ENCODE measurements at places on chromosomes 16 and 17.

GRCh38 chr17:36876966-36877365 lies 60.3 kb upstream of the LHX1 start:
- no peak for DNase-seq

GRCh38 chr17:82424001-82424862 lies 5.8 kb upstream of the OGFOD3 start:
- DNase-seq, result peak; percentile 40

- DNase-seq, result no peak
Measured at GRCh38 chr17:79556271-79556670, 54.6 kb downstream of the RBFOX3 start.

DNA sequence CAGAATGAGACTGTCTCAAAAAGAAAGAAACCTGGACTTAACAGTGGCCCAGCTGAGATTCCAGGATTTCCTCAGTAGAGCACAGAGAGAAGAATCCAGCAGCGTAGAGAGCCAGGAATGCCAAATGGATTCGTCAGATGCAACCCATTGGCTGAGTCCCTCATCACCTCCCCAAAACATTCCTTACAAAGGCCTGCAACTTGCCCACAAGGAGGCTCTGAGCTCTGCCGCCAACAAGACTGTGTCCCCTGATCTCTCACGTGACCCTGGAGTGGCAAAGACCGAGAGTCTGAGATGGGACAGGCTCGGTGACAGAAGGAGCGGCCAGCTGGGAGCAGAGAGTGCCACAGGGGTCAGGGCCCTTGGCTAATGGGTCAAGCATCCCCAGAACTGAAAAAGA lies 6.9 kb upstream of the CHMP6 start:
- DNase-seq, result peak; percentile 92

DNA sequence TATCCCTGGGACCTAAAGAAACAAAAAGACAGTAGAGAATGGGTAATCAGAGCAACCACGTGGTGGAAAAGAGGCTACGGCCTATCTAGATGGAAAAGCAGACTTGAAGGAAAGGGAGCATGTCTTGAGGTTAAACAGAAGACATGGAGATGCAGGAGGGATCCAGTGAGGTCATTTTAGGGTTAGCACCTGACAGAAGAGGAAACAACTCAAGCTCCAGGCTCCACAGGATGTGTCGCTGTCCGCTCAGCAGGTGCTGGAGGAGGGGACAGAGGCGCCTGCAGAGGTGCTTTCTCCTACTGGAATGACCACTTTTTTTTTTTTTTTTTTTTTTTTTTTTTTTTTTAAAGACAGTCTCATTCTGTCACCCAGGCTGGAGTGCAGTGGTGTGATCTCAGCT lies 47.5 kb upstream of the CLEC3A start:
- peak; percentile 40 for DNase-seq

GRCh38 chr16:177394-177822 lies 928 bp downstream of the HBA1 start:
- DNase-seq, result no peak

DNA sequence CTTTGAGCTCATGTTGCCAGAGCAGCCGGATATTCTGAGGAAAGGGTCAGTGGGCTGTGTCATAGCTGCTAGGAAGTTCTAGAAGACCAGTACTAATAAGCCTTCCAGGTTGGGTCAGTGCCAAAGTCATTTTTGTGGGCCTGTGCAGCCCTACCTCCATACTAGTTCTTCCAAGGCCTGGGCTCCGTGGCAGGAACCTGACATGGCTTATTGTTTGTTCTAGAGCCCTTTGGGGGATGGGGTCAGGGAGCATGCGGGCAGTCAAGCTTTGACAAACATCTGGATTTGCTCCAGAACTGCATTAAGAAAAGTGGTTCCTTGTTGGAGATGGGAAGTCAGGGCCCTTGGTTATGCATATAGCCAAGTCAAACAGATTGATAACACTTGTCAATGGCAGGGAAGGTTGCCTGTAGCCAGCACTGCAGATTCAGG lies 7.6 kb downstream of the ALKBH5 start:
- DNase-seq, result no peak

DNA sequence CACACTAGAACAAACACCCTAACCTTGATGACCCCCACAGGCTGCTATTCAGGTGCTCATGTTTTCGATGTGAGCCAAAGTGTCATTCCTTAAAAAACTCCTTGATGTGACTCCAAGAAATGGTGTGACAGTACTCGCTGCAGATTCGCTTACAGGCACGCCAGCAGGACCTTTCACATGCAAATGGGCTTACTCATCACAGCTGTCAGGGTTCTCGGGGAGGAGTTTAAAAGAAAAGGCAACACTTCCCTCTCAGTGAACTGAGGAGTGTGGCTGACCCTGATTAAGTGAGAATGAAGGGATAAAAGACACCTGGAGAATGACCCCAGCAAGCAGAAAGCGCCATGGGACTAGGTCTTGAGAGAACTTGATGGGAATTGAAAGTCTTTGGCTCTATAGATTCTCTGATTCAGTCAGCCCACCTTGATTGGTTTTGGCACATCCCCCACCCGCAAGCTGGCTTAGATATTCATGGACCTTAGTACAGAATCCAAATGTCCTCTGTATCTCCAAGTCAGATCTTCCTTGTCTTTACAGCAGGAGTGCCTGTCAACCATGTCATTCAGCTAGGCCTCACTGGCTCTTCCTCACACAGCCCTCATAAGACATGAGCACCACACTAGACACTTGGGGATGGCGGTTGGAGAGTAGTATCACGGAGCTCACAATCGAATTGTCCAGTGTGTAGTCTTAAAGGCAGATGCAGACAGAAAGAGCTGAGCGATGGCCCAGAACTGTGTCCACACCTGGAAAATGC lies 82.6 kb downstream of the HIC1 start:
- no peak for DNase-seq

- DNase-seq, result no peak
Measured at GRCh38 chr17:31579265-31579664, 187.8 kb downstream of the RAB11FIP4 start.

DNA sequence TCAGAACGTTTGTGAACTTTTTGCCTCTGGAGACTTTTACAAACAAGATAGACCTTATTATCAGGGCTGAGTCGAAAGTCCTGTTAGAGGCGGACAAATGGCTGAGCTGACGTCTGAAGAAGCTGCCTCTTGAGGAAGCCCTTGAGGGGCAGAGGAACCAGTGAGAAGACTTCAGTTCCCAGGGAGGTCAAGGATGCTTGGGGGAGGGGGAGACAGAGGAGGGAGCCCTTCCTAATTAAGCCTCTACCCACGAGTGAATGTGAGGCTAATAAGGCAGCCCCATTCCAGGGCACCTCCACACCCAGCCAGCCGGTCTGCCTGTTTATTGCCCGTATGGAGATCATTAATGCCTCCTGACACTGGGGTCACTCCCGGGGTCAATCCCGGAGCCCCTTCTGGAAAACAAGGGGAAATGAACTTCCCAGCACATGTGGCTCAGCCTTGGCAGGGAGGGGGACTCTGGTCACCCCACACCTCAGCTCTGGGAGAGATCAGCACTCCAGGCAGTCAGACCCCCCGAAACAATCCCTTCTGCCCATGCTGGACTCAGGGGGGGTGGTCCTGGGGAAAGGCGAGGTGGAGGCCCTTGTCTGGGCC lies 9.2 kb upstream of the TBX4 start:
- DNase-seq, result no peak

DNA sequence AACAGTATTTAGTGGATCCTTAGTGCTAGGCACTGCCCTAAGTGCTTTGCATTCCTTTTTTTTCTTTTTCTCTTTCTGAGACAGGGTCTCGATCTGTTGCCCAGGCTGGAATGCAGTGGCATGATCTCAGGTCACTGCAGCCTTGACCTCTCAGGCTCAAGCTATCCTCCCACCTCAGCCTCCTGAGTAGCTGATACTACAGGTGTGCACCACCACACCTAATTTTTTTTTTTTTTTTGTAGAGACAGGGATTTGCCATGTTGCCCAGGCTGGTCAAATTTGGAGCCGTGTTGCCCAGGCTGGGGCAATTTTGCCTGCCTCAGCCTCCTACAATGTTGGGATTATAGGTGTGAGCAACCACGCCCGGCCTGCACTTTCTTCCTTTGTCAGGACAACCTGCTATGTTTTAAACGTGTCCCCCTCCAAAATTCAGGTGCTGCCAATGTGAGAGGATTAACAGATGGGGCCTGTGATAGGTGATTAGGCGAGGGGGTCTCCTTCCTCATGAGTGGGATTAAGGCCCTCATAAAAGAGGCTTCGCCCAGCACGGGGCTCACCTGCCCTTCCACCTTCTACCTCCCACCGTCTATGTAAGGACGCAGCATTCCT lies 5.4 kb downstream of the NQO1 start:
- no peak for DNase-seq

- DNase-seq, result no peak
Measured at GRCh38 chr17:19897903-19898302, 30.2 kb upstream of the ULK2 start.

DNA sequence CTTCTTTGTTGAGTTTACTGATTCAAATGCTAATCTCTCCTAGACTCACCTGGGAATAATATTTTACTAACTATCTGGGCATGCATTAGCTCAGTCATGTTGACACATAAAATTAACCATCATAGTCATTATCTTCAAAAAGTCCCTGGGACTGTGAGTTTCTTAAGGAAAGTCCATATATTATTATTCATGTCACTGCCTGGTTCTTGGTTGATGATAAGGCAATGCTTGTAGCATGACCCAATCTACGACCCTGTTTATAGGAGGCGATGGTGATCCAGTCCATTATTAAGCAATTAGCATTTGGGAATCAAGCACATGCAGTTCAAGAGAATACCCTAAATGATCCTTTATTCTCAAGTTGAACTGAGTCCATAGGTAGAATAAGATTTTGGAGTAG lies 54.8 kb upstream of the MPHOSPH6 start:
- no peak for DNase-seq

- DNase-seq, result no peak
Measured at GRCh38 chr17:79992649-79993389, 42.9 kb downstream of the TBC1D16 start.

- no peak for DNase-seq
Measured at GRCh38 chr17:83086907-83087787, 7.7 kb downstream of the METRNL start.

GRCh38 chr16:58128711-58129096 lies 477 bp downstream of the CFAP20 start:
- peak; percentile 42 for DNase-seq

GRCh38 chr17:58808609-58809563 lies 53.2 kb downstream of the PPM1E start:
- no peak for DNase-seq

GRCh38 chr17:79560527-79560926 lies 50.3 kb downstream of the RBFOX3 start:
- no peak for DNase-seq

DNA sequence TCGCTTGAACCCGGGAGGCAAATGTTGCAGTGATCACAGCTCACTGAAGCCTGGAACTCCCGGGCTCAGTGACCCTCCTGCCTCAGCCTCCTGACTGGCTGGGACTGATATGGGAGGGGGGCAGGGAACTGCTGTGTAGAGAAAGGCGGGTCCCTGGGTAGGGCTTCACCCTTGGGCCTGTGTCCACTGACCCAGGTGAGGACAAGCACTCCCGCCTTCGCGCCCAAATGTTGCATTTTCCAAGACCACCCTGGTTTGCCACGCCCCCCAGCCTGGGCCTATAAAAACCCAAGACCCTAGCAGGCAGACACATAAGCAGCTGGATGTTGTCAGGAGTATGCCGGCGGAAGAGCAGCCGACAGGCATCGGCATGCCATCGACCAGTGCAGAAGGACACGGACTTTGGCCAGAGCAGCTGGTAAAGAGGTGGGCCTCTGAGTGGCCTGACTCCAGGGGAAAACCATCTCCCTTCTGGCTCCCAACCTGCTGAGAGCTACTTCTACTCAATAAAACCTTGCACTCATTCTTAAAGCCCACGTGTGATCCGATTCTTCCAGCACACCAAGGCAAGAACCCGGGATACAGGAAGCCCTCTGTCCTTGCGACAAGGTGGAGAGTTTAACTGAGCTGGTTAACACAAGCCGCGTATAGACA lies 19.1 kb downstream of the SMYD4 start:
- no peak for DNase-seq

DNA sequence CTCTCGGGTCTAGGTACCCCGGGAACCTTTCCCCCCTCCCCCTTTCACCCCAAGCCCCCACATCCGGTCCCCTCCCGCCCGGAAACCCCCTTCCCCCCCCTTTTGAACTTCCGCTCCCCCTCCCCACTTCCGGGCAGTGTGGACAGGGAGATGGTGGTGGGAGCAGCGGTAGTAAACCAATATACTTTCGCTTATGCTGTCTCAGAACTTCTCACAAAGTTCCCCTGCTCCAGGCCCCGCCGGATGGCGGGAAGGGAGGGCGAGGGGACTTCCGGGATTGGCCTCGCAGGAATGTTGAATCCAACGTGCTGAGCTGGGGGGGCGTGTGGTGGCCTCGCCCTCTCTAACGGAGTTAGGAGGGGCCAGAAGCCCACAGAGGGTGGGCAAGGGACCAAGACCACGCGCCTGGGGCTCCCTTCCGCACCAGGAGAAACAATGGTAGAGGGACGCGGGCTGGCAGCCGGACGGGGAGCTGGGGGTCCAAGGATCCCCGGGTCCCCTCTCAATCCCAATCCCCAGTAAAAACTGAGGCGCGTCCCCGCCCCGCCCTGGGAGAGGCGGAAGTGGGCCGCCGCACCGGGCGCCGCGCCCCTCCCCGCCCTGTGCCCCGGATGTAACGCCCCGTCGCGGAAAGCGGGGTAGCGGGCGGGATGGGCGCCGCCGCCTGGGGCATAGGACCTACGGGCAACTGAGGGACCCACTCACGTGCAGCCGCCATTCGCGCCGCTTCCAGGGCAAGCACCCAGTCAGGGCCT lies 742 bp downstream of the PFN1 start:
- peak; percentile 50 for DNase-seq

- DNase-seq, result no peak
Measured at GRCh38 chr17:19542247-19542646, 8.6 kb downstream of the SLC47A1 start.

GRCh38 chr16:85851034-85851785 lies 47.8 kb upstream of the IRF8 start:
- DNase-seq, result no peak
